ENCODE measurements at places on chromosomes 2 and 18. TPM values are rescaled to one million over a fixed set of nuclear protein-coding genes. Genes with fewer than 3 reads are reported as not detected.

DNA sequence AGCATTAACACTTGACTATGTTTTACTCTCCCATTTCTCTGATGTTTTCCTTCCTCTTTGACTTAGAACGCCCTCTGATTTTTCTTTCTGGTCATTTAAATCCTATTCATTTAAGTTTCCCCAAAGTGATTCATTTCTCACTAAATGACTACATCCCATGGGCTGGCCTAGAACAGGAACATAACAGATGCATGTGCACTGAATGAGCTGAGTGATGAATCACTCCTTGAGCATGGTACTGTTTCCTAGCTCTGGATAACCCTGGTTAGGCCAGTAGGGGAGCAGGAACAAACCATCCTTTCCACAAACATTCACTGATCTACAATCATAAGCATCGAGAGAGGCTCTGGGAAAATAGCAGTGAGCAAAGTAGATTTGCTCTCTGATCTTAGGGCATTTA is 221.9 kb upstream of the SETBP1 start:
- no peak for DNase-seq

GRCh38 chr18:60163622-60164021 is 209.0 kb downstream of the MC4R start:
- no peak for DNase-seq

- no peak for DNase-seq
Measured at GRCh38 chr18:55249550-55249949, 290.3 kb upstream of the CCDC68 start.

GRCh38 chr18:55983433-55983832 is 395.4 kb upstream of the TCF4 start:
- no peak for DNase-seq

GRCh38 chr2:23273786-23274185 is 111.2 kb upstream of the KLHL29 start:
- DNase-seq: no peak

DNA sequence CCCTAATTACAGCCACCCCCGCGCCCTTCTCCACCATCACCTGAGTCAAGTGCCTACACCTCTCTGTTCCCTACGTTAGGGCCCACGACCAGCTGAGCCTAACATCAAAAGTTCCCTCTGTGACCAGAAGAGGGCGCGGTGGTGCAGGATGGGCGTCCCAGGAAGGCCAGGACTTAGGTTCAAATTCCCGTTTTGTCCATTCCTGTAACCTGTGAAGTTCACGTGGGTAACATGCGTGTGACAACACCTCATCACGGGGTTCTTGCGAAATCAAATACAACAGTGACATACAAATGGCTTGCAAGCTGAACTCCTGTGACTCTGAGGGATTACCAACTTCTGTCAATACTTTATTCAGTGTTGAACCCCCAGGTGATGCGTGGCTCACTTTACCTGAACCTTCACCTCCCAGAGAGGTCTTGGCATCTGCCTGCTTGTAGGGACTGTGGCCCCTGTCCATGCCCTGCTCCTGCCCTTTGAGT is 207.9 kb downstream of the ARL4C start:
- DNase-seq: peak; percentile 49

DNA sequence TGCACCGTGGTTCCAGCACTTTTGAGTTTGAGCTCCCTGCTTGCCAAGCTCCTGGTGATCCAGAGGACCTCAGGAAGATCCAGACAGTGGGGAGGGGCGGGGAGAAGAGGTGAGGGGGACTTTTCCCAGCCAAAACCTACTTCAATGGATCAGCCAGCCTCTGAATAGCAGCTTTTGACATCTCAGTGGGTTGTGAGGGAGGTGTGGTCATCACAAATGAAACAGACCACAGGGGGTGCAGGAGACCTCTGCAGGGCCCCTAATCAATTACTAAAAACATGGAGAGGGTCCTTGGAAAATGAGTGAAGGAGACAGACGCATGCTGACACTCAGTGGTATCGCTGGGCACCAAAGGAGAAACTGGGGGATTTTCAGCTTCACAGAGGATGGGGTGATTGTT is 372.7 kb downstream of the ZNF521 start:
- no peak for DNase-seq

- DNase-seq: no peak
Measured at GRCh38 chr2:239132786-239133185, 268.0 kb downstream of the HDAC4 start.

DNA sequence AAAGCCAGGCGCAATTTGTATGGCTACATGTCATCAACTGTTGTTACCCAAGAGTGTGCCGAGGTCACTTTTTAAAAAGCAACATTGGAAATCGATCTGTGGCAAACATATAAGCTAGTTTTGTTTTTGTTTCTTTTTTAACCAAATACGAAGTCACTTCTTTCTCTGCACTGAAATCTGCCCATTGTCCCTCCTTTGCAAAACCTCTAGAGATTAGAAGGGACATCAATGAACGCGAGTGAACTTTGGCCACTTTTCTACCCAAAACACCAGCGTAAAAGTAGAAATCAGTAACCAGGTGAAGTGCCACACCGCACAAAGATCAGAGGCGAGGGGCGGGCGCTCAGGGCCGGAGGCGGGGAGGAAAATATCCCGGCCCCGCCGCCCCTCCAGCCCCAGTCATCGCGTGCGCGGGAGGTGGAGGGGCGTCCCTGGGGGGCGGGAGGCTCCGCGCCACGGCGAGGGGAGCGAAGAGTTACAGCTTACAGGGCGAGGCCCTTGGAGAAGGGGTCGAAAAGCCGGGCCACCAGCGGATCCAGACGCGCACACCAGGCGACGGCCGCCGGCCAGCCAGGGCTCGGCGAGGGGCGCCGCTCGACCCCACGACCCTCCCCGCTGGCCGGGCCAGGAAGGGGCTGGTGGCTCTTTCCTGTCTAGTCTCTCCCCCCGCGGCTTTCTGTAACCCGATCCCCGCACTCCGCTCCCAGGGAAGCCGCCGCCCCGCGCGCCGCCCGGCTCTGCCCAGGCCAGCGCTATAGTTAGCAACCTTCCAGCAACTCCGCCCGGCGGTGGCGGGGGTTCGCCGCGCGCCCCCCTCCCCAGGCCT is 993 bp downstream of the RBMS1 start:
- DNase-seq: no peak

- no peak for DNase-seq
Measured at GRCh38 chr18:13245481-13246000, 27.0 kb downstream of the LDLRAD4 start.

DNA sequence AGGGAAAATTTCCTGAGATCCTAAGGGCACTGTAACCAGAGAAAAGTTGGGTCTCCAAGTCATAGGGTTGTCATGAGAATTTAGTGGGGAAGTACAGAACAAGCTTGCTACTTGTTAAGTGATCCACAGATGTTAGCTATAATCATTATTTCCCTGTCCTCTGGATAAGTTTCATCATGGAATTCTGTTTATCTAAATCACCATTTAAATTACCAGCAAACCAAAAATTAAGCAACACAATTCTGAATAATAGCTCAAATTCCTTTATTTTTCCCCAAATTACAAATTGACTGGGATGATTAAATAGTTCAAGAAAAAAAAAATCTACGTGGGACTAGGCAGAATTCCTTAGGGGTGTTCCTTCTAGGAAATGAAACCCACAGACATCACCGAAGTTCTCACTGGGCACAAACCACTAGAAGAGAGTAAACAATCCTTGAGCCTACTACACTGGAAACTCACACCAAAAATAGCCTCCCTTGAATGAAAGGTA is 159.5 kb downstream of the COL6A3 start:
- no peak for DNase-seq

- DNase-seq: no peak
Measured at GRCh38 chr2:181275643-181276070, 181.5 kb upstream of the ITGA4 start.

DNA sequence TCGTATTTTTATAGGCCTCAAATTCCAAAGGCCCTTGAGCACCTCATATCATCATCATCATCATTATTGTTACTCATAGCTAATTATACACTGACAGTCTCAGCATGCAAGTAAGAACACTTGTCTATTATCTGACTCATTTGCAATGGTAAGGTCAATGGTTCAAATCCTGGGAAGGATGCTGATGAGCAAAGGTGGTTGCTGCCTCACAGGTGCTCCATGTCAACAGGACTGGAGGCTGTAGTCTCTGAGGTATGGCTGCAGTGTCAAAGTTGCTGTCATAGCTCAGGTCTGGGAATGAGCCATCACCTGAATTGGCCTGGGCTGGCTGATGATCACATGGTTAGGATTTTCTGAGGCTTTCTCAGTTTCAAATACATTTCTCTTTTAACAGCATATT is 379.3 kb downstream of the BCL11A start:
- no peak for DNase-seq

DNA sequence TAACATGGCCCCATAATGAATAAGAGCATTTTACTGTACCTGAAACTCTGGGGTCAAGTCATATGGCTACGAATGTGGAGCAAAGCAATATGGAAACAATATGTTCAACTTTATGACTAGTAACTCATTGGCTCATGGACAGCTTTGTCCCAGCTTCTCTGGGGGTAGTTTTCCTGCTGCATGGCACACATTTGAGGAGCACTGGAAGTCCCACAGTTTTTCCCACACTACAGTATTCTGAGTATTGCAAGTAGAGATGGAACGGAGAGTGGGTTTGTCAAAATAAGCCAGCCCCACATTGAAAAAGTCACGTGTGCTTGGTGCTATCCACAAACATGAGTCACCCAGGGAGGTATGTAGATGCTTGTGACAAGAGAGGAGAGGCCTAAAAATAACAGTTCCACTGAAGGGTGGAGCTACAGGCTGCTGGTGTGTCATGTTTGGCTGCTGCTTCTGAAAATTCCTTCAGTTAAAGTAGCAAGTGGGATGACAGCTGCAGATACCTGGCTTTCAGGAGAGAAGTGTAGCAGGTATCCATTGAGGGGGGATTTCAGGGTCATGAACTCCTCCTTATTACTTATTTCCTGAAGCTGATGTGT is 48.2 kb upstream of the CTAGE1 start:
- no peak for DNase-seq

DNA sequence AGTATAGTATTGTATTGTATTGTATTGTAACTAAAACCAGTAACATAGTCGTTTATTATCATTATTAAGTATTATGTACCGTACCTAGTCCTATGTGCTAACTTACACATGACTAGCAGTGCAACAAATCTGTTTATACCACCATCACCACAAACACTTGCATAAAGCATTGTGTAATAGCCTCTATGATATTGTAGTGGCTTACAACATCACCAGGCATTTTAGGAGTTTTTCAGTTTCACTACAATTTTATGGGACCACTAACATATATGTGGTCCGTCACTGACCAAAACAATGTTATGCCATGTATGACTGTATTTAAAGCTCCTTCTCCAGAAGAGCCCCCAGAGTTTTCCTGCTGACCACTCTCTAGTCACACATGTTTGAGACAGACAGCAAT is 306.2 kb downstream of the SETBP1 start:
- no peak for DNase-seq

DNA sequence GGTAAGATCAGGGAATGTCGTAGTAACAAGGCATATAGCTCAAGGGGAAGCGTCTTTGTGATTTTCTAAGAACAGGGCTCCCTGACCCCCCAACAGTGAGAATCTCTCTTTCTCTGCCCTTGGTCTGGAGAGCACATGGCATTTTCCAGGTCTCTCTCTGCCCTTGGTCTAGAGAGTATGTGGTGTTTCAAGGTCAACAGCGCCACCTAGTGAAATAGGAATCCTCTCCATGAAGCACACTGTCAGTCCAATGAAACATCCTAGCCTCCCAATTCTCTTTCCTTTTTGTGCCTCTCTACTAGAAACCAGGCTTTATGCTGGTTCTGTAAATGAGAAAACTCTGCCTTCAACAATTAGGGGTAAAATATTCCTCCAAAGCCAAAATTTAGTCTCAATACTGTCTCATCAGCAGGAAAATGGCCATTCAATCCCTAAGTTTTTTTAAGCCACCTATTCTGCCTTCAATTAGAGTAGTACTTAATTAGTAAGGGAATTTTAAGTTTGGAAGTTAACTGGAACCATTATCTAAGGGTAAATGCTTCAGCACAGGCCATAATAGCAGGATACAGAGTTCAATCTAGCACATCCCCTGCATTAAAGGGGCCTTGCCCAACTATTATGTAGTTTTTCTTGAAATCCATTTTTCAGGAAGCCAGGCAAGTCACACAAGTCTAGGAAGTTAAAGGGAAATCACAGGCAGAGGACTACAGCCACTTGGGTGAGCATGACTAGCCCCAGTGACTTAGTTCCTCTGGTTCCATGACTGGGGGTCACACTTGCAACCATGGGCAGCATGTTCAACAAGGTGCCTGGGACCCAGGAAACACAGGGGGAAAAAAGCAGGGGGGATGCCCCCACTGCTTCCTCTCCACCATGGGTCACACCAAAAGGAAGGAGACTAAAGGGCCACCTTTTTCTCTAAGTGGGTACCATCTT is 12.4 kb downstream of the DYM start:
- DNase-seq: no peak

DNA sequence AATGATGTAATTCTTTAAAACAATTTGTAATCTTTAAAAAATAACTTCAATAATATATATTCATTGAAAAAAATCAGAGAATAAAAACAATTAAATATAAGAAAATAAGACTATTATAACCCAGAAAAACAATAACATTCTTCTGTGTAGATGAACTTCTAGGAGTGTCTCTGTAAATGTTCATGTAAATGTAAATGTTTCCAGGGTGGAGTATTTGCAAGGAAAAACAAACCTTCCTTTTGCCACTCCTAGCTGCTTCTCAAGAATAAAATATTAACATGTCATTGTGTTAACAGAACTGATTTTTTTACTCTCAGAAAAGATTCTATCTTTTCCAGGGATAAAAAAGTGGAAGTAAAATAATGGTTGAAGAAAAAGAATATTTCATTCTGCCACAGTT is 431.9 kb downstream of the PLCL1 start:
- DNase-seq: no peak

GRCh38 chr18:39360072-39360471 is 1794.5 kb upstream of the CELF4 start:
- no peak for DNase-seq

DNA sequence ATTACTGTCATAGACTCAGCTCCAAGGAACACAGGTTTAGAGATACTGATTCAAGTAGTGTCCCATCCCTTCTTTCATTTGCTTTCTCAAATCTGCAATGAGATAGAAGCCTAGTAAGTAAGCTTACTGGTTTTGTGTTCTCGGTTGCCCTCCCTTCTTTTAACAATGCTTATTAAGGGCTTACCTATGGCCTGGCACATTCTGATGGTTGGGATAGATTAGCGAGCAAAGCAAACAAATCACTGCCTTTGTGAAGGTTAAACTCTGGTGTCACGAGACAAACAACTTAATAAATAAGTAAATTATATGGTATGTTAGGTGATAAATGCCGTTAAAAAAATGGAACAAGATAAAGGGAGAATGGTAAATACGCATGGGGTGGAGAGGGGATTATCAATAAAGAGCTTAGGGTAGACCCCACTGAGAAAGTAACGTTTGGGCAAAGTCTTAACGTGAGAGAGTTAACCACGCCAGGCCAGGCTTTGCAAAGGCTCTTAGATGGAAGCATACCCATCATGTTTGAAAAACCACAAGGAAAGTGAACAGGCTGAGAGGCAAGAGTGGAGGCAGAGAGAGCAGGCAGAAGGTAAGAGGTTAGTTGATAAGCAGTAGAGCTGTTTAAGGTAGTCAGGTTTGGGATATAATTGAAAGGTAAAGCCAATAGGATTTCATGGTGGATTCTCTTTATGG is 31.0 kb downstream of the EIF2AK3 start:
- no peak for DNase-seq

GRCh38 chr2:120877409-120877808 is 141.7 kb downstream of the GLI2 start:
- DNase-seq: no peak

The FEV gene
- not detected for total RNA-seq

The CFAP65 gene
- 1.00 TPM for total RNA-seq

The DCDC2C gene
- not detected for total RNA-seq

The GAD1 gene
- 154 TPM for total RNA-seq

The DYNC1I2 gene
- total RNA-seq: 215 TPM

The ATOH8 gene
- 13.2 TPM for total RNA-seq
